ENCODE measurements at places on chromosomes 4 and X.
A peak's percentile ranks its signal among the peaks of the same experiment; 100 is the strongest.

- H3K4me3 ChIP-seq = peak overlapping the region; percentile 41
- no peak for DNase-seq
- peak overlapping the region; percentile 72 for H3K27ac ChIP-seq
- peaks cover 1% of the 10 kb centered on the region for H3K36me3 ChIP-seq
- H3K4me1 ChIP-seq = peaks cover 14% of the 10 kb centered on the region
Observed at GRCh38 chr4:101785486-101785885, 5.0 kb upstream of the BANK1 start.

DNA sequence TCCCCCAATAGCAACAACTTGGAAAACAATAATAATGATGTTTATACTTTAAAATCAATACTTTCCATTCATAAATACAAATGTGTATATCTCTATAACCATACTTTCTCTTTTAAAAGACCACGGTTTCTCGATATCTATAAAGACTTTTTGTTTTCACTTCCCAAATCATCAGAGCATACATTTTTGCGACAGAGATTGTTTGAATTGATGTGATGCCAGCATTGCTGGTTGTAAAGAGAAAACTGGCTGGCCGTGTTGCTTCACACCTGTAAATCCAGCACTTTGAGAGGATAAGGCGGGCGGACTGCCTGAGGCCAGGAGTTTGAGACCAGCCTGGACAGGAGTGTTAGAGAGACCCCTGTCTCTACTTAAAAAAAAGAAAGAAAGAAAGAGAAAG is 77.6 kb upstream of the ZNF518B start:
- no peak for DNase-seq
- H3K36me3 ChIP-seq = no peaks in the 10 kb centered on the region
- H3K4me3 ChIP-seq = no peak overlapping the region
- no peaks in the 10 kb centered on the region for H3K4me1 ChIP-seq
- H3K27ac ChIP-seq = no peak overlapping the region

- peaks cover 3% of the 10 kb centered on the region for H3K4me1 ChIP-seq
- H3K4me3 ChIP-seq = no peak overlapping the region
- H3K36me3 ChIP-seq = no peaks in the 10 kb centered on the region
- no peak overlapping the region for H3K27ac ChIP-seq
- DNase-seq = no peak
Observed at GRCh38 chr4:106264331-106264728, 51.7 kb downstream of the TBCK start.

DNA sequence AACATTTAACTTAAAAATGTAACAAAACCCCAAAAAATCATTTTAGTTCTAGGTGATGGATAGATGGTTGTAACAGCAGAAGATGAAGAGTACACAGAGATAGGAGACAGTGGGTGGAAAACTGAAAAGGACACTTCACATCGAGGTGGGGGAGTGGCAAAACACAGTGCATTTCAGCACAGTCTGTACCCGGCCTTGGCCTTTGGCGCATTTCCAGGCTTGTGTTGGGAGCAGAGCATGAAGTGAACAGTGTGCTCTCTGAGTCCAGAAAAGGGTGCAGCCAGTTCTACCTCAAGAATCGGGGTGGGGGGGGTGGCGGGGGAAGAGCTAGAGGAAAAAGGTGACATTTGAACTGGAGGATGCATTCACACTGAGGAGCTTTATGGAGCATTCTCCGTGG is 4.3 kb downstream of the TSPYL2 start:
- DNase-seq = no peak
- peaks cover 30% of the 10 kb centered on the region for H3K4me1 ChIP-seq
- no peak overlapping the region for H3K27ac ChIP-seq

DNA sequence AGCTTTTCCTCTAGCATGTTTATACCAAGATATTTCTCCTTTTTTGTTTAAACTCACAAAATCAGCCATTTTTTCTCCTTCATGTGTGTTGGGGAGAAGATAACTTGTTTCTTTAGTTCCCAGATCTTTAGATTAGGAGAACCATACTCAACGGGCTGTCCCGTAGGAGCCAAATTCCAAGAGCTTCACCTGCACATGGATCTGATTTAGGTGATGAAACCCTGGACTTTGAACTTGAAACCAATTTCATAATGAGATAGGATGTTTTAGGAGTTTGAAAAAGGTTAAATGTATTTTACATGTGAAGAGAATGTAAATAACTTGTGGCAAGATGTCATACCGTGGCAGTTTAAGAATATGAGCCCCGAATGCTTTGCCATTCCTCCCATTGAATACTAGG is 280.0 kb upstream of the PCDH18 start:
- no peak overlapping the region for H3K27ac ChIP-seq
- H3K27me3 ChIP-seq = no peaks in the 10 kb centered on the region
- H3K4me1 ChIP-seq = no peaks in the 10 kb centered on the region
- DNase-seq = no peak
- H3K4me3 ChIP-seq = no peak overlapping the region

GRCh38 chrX:117510453-117510852 is 606.2 kb downstream of the KLHL13 start:
- H3K27ac ChIP-seq = no peak overlapping the region
- no peaks in the 10 kb centered on the region for H3K36me3 ChIP-seq
- no peak for DNase-seq

- no peak overlapping the region for H3K27ac ChIP-seq
- no peak for DNase-seq
- H3K36me3 ChIP-seq = no peaks in the 10 kb centered on the region
- no peaks in the 10 kb centered on the region for H3K4me1 ChIP-seq
Observed at GRCh38 chr4:96916711-96917110, 1076.8 kb downstream of the PDHA2 start.

- no peak for DNase-seq
- peaks cover 3% of the 10 kb centered on the region for H3K4me1 ChIP-seq
- no peak overlapping the region for H3K4me3 ChIP-seq
- H3K27me3 ChIP-seq = no peaks in the 10 kb centered on the region
Observed at GRCh38 chr4:77044461-77045150, 31.2 kb downstream of the CCNI start.

DNA sequence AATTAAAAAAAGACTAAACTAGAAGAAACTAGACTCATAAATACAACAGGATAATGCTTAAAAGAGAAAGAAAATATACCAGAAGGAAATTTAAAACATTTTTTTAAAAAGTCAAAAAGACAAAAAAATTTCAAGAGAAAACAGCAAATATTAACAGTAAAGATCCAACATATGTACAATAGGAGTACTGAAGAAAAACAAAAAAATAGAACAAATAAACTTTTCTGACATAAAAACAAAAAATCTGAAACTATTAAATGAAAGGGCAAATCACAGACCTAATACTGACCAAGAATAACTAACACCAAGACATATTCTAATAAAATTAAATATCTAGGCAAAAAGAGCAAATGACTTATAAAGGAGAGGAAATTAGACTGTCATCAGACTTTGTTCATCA is 11.5 kb downstream of the DNAJB14 start:
- no peak for DNase-seq
- H3K27ac ChIP-seq = no peak overlapping the region
- no peak overlapping the region for H3K4me3 ChIP-seq

GRCh38 chr4:64014647-64015046 is 394.6 kb downstream of the TECRL start:
- H3K27me3 ChIP-seq = no peaks in the 10 kb centered on the region
- no peak overlapping the region for H3K27ac ChIP-seq
- no peak overlapping the region for H3K4me3 ChIP-seq
- H3K36me3 ChIP-seq = no peaks in the 10 kb centered on the region

DNA sequence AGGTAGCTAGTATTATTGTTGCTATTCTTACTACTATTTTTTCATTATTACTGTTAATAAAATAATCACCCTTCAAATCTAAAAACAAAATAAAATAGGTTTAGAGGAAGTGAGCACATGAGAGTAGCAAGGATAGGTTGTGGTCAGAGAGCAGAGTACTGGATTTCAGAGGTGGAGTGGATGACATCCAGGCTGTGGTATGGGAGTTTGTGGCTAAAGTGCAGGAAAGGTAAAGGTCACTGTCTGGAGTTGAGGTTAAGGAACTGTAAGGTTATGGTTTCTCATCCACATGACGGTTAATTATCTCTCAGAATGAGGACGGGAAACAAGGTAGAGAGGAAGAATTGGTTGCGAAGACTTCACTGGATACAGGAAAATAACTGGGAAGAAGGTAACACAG is 27.7 kb downstream of the STEEP1 start:
- H3K36me3 ChIP-seq = peaks cover 2% of the 10 kb centered on the region
- H3K27me3 ChIP-seq = no peaks in the 10 kb centered on the region
- no peak for DNase-seq
- no peak overlapping the region for H3K4me3 ChIP-seq
- H3K27ac ChIP-seq = no peak overlapping the region
- peaks cover 4% of the 10 kb centered on the region for H3K4me1 ChIP-seq

- peaks cover 10% of the 10 kb centered on the region for H3K27me3 ChIP-seq
- no peaks in the 10 kb centered on the region for H3K36me3 ChIP-seq
- no peak overlapping the region for H3K27ac ChIP-seq
Observed at GRCh38 chrX:101357166-101357795, 8.7 kb upstream of the TIMM8A start.

- H3K4me3 ChIP-seq = peak overlapping the region; percentile 42
- H3K27ac ChIP-seq = no peak overlapping the region
- H3K4me1 ChIP-seq = peaks cover 5% of the 10 kb centered on the region
- H3K36me3 ChIP-seq = no peaks in the 10 kb centered on the region
- no peaks in the 10 kb centered on the region for H3K27me3 ChIP-seq
Observed at GRCh38 chrX:79412972-79413371, 45.8 kb upstream of the ITM2A start.

- no peak overlapping the region for H3K27ac ChIP-seq
- no peak for DNase-seq
- H3K36me3 ChIP-seq = no peaks in the 10 kb centered on the region
- no peaks in the 10 kb centered on the region for H3K4me1 ChIP-seq
- peaks cover 7% of the 10 kb centered on the region for H3K27me3 ChIP-seq
Observed at GRCh38 chr4:143026459-143027170, 158.1 kb upstream of the USP38 start.

GRCh38 chr4:150510176-150510865 is 71.6 kb upstream of the MAB21L2 start:
- H3K4me3 ChIP-seq = no peak overlapping the region
- H3K27me3 ChIP-seq = no peaks in the 10 kb centered on the region
- H3K4me1 ChIP-seq = no peaks in the 10 kb centered on the region
- no peak for DNase-seq
- peaks cover 8% of the 10 kb centered on the region for H3K36me3 ChIP-seq
- no peak overlapping the region for H3K27ac ChIP-seq

GRCh38 chrX:91414713-91415112 is 19.9 kb upstream of the PABPC5 start:
- no peak overlapping the region for H3K27ac ChIP-seq
- H3K36me3 ChIP-seq = no peaks in the 10 kb centered on the region
- no peaks in the 10 kb centered on the region for H3K4me1 ChIP-seq
- H3K27me3 ChIP-seq = no peaks in the 10 kb centered on the region
- DNase-seq = no peak

DNA sequence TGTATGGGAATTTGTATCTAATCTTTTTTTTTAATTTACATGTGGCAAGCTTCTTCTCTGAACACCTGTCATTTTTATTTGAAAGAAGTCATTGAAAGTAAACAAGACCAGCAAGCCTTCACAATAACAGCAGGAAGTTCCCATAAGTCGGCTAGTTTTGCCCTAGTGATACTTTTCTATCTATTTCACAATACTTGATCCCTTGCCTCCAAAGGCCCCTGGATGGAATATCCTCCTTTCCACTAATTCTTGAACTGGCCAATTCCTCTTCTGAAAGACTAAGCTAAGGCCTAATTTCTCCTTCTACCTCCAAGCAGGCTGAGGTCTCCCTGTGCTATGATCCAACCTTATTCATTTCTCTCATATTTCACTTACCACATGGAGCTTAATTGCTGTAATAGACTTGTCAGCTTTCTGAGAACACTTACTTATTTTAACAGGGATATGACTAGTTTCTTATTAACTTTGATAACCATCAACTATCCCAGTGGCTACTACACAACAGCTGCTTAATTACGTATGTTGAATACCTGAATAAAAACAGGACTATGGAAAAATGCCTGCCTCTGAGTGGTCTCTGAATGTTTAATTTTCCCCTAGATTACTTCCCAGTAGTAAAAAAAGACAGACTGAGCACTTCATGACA is 194.2 kb downstream of the MAD2L1 start:
- H3K27me3 ChIP-seq = no peaks in the 10 kb centered on the region
- no peak overlapping the region for H3K27ac ChIP-seq
- no peaks in the 10 kb centered on the region for H3K36me3 ChIP-seq
- no peak for DNase-seq

GRCh38 chrX:57752866-57753265 is 72.8 kb upstream of the NLRP2B start:
- no peak for DNase-seq

DNA sequence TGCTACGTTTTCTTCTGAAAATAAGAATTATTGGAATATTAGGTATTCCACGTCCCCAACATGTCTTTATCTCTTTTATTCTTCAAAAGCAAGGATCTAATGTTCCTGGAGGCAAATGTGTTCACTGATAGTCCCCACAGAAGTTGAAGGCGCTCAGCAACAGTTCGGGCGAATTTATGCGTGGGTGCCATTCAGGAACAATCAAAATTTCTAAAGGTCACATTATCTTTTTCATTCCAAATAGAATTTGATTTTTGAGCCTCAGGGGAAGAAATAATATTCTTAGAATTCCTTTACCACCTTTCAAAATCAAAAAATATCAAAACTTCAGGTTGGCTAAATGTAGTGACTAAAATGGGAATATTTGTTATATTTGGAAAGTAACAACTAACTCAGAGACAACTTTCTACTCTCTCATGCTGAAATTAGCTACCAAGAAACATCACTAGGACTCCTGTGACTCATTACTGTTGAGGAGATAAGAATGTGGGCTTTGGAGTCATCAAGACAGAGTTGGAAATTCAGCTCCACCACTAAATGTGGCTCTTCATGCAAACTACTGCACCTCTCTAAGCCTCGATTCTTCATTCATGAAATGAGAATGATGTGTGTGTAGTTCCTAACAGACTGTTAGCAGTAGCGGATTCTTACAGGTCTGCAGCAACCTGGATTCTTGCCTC is 72.3 kb upstream of the KIT start:
- no peak overlapping the region for H3K4me3 ChIP-seq
- H3K27ac ChIP-seq = no peak overlapping the region
- no peak for DNase-seq

All from activated naive CD8-positive, alpha-beta T cell treated with anti-CD3 and anti-CD28 coated beads, Interleukin-2, amount 10 ng/mL, durations not matched to agents 7 days and 5 days (primary cell).